Lung (tissue), 17 donors: ENCODE measurements at places on chromosomes 16 and 17. TPM values are rescaled to one million over a fixed set of nuclear protein-coding genes. Genes with fewer than 3 reads are reported as not detected.

DNA sequence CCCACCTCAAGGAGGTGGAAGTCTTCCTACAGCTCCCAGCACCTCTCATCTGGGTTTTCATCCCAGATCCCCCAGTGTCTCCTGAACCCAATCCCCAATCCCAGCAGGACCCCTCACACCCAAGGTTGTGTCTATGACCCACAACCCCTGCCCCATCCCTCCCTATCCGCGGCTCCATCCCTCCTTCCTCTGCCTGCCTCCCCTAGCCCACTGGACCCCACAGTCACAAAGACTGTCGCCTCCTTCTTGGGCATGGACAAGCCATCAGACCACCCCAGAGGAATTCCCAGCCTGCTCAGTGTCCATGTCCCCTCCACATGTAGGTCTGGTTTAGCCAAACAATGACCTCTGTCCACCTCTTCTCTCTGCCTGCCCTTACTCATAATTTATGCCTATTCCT lies 12.3 kb downstream of the CES1 start:
- H3K4me3 ChIP-seq = no peak overlapping the region
- peaks cover 4% of the 10 kb centered on the region for H3K36me3 ChIP-seq
- H3K4me1 ChIP-seq = no peaks in the 10 kb centered on the region
- no peak overlapping the region for H3K27ac ChIP-seq

GRCh38 chr16:61987474-61988012 lies 48.7 kb downstream of the CDH8 start:
- H3K27ac ChIP-seq = no peak overlapping the region
- H3K4me1 ChIP-seq = no peaks in the 10 kb centered on the region

DNA sequence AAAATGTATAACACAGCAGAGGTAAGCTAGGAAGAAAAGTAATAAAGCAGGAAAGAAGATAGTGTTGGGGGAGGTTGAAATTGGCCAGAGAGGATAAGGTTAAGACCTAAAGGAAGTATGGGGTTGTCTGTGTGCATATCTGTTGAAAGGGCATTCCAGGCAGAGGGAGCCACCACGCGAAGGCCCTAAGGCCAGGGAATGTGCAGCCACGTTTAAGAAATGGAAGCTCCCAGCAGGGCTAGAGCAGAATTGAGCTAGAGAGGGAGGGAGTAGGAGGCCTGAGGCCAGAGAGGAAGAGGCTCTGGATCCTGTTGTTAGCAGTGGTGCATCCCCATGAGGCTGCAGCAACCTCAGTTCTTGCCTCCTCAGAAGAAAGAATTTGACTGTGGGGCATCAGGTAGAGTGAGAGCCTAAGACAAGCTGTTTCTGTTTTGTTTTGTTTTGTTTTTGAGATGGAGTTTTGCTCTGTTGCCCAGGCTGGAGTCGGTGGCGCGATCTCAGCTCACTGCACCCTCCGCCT lies 59.0 kb upstream of the CACNG5 start:
- no peak for DNase-seq
- H3K36me3 ChIP-seq = no peaks in the 10 kb centered on the region
- H3K27me3 ChIP-seq = no peaks in the 10 kb centered on the region
- no peak overlapping the region for H3K27ac ChIP-seq

Gene LGALS9B
- 0.83 TPM for total RNA-seq
